Neuronal stem cell (in vitro differentiated cells): ENCODE measurements at places on chromosomes 6 and 20.

- H3K4me3 ChIP-seq: no peak overlapping the region
- DNase-seq: no peak
- H3K4me1 ChIP-seq: peaks cover 3% of the 10 kb centered on the region
Measured at GRCh38 chr6:18897350-18897749, 510.2 kb downstream of the RNF144B start.

DNA sequence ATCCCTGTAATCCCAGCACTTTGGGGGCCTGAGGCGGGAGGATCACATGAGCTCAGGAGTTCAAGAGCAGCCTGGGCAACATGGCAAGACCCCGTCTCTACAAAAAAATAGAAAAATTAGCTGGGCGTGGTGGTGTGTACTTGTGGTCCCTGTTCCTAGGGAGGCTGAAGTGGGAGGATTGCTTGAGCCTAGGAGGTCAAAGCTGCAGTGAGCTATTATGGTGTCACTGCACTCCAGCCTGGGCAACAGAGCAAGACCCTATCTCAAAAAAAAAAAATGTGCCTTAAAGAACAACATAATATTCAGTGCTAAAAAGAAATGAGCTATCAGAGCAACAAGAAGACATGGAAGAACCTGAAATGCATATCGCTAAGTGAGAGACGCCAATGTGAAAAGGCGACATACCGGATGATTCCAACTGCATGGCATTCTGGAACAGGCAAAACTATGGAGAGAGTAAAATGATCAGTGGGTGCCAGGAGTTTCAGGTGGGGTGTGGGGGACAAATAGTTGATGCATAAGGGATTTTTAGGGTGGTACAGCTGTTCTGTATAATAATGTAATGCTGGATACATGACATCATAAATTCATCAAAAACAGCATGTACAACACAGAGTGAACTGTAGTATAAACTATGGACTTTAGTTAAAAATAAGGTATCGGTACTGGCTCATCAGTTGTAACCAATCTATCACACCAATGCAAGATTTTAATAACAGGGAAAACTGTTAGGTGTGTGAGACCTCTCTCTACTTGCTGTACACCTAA lies 80.8 kb downstream of the GMPR start:
- no peak overlapping the region for H3K4me3 ChIP-seq
- no peak overlapping the region for H3K27ac ChIP-seq
- peaks cover 14% of the 10 kb centered on the region for H3K4me1 ChIP-seq
- no peaks in the 10 kb centered on the region for H3K36me3 ChIP-seq

- no peaks in the 10 kb centered on the region for H3K27me3 ChIP-seq
- no peak overlapping the region for H3K4me3 ChIP-seq
- no peaks in the 10 kb centered on the region for H3K4me1 ChIP-seq
- H3K36me3 ChIP-seq: no peaks in the 10 kb centered on the region
- no peak for DNase-seq
- H3K27ac ChIP-seq: no peak overlapping the region
Measured at GRCh38 chr20:31698803-31699718, 23.6 kb downstream of the BCL2L1 start.

- peaks cover 15% of the 10 kb centered on the region for H3K36me3 ChIP-seq
- no peak overlapping the region for H3K27ac ChIP-seq
- no peaks in the 10 kb centered on the region for H3K4me1 ChIP-seq
Measured at GRCh38 chr6:107070686-107071085, 42.7 kb downstream of the MTRES1 start.

DNA sequence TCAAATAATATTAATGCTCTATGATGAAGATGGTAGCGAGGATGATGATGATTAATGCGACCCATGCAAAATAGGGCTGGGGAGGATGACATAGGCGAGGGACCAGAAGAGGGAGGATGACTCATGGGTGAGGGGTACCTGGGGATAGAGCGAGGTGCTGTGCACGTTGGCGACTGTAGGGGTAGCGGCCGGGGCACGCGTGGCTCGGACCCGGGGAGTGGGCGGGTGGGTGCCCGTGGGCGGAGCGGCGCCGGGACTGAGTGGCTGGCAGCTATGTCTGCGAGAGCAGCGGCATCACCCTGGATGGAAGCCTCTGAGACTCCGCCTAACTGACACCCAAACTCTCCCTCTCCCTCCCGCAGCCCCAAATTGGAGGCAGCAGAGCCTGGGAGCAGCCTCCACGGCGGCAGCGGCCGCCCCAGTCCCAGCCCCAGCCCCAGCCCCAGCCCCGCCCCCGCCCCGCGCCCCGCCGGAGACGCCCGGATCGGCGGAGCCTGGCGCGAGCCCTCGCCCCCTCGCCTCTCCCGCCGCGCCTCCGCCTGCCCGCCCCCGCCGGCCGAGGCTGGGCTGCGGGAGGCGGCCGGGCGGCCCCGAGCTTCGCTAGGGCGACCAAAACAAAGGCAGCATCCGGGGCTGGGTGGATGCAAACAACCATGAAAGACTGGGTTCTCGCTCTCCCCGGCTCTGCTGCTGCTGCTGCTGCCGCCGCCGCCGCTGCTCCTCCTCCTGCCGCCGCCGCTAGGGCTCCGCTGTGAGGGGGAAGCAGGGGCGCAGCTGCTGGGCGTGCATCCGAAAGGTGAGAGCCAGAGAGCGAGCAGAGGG lies at the start of gene RIMS1:
TSS of gene RIMS1 (plus strand) at position 367 of the 822 bp plus-strand sequence. CDS start 474 bp downstream, outside the sequence.
- H3K4me1 ChIP-seq: peaks cover 7% of the 10 kb centered on the region
- peak; percentile 61 for DNase-seq
- no peak within 1 kb of the TSS for H3K27ac ChIP-seq
- no peaks in the 10 kb centered on the region for H3K27me3 ChIP-seq
- H3K36me3 ChIP-seq: no peaks in the 10 kb centered on the region
- peak within 1 kb of the TSS; percentile 73 for H3K4me3 ChIP-seq

DNA sequence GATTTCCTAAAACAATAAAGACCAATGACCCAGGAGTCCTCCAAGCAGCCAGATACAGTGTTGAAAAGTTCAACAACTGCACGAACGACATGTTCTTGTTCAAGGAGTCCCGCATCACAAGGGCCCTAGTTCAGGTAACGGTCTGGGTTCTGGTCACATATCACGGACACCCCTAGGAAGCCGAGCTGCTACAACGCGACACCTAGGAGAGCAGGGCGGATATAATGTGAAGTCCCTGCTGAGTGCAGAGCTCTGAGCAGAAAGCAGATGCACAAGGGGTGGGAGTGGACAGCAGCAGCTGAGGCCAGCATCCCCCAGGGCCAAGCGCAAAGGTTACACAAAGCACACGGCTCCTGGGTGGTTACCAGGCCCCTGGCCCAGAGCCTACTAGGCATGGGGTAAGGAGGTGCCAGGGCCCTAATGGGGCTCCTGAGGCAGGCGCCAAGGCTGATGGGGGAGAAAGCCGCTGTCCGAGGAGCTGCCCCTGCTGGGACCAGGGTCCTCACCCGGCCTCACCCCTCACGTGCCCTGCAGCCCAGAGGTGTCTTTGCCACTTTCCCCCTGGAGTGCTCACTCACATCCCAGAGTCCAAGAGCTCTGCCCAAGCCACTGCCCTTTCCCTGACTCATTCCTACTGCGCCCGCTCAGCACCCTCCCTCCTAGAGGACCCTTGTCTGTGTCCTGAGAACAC lies 8.4 kb downstream of the CST7 start:
- H3K36me3 ChIP-seq: peaks cover 59% of the 10 kb centered on the region
- no peaks in the 10 kb centered on the region for H3K27me3 ChIP-seq
- DNase-seq: no peak
- no peak overlapping the region for H3K27ac ChIP-seq
- peaks cover 2% of the 10 kb centered on the region for H3K4me1 ChIP-seq

DNA sequence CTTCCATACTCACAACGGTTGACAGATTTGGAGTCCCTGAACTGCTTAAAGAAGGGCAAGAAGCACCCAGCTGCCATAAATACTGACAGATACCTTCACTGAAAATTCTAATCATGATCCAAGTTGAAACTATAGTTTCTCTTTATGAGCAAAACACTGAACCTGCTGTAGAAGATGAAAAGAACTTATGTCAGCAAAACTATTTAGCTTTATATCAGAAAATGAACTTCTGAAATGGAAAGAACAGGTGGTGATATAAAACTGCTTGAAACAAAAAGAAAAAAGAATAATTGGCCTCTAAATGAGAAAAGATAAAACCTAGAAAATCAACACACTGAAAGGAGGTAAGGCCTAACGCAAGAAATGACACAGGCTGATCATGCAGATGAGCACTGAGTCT lies 72.4 kb downstream of the HACE1 start:
- no peak overlapping the region for H3K4me3 ChIP-seq
- DNase-seq: no peak
- peaks cover 2% of the 10 kb centered on the region for H3K4me1 ChIP-seq
- H3K27ac ChIP-seq: no peak overlapping the region

DNA sequence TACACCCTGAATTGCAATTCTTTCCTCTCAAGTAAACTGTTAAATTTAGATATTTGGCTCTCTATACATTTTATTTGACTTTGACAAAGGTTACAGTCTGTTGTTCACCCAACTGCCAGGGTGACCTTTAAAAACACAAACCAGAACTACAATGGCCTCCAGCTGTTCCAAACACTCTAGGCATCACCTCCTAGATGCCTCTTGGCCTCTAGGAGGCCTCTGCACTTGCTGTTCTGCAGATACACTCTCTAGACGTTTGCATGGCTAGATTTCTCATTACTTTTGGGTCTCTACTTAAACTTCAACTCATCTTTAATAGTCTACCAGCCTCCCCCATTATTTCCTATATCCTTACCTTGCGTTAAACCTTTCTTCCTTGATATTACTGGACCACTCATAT lies 102.8 kb upstream of the BEND3 start:
- no peak overlapping the region for H3K4me3 ChIP-seq
- no peak for DNase-seq
- no peaks in the 10 kb centered on the region for H3K4me1 ChIP-seq
- no peaks in the 10 kb centered on the region for H3K36me3 ChIP-seq
- H3K27ac ChIP-seq: no peak overlapping the region
- H3K27me3 ChIP-seq: no peaks in the 10 kb centered on the region

DNA sequence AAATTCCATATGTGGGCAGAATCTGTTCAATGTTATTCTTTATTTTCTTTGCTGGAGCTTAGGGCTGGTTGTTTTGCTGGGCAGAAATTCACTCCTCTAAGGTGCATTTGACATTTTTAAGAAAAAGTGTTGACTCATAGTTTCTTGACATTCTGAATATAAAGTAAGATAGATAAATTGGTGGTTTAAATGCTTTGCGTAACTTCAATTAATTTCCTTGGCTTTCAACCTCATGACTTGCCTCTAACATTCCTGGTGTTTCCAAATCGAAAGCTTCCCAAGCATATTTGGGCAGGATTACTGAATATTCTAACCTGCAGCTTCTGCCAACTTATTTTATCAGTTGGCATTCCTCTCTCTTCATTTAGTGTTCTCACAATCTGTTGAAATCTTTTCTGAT lies 718.7 kb upstream of the ADGRB3 start:
- H3K4me3 ChIP-seq: no peak overlapping the region
- H3K4me1 ChIP-seq: no peaks in the 10 kb centered on the region
- no peaks in the 10 kb centered on the region for H3K27me3 ChIP-seq

DNA sequence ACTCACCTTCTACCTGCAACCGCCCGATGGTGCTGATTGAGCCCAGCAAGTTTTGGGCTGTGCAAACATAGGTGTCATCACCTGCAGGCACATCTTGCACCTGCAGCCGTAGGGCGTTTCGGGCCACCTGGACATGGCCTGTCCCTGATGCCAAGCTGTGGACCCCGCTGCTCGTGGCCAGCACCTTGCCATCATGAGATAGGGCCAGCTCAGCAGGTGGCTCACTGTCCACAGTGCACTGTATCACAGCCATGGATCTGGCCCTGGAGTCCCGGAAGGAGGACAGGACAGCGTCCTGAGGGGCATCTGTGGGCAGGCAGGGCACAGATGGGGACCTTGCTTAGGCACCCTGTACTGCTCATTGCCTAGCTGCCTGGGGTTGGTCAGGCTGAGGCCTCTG lies 10.1 kb upstream of the ADAM33 start:
- no peaks in the 10 kb centered on the region for H3K27me3 ChIP-seq
- no peaks in the 10 kb centered on the region for H3K36me3 ChIP-seq
- H3K27ac ChIP-seq: no peak overlapping the region

GRCh38 chr20:31569163-31570020 lies 35.7 kb upstream of the ID1 start:
- peaks cover 46% of the 10 kb centered on the region for H3K36me3 ChIP-seq
- no peak for DNase-seq
- H3K27ac ChIP-seq: no peak overlapping the region
- no peaks in the 10 kb centered on the region for H3K27me3 ChIP-seq
- no peak overlapping the region for H3K4me3 ChIP-seq

DNA sequence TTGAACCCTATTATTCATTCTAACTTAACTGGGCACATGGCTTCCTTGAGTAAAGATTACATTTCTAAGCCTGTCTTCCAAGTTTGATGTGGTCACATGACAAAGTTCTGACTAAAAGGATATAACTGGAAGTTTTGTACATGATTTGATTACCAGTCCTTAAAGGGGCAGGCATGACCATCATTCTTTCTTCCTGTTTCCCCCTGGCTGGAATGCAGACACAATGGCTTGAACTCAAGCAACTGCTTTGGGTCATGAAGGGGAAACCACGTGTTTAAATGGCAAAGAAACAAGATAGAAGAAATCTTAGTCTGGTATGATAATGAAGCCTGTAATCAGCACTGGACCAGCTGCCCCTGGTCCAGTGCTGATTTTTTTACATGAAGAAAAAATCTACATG lies 15.6 kb upstream of the SHLD1 start:
- no peaks in the 10 kb centered on the region for H3K4me1 ChIP-seq
- H3K36me3 ChIP-seq: no peaks in the 10 kb centered on the region
- no peaks in the 10 kb centered on the region for H3K27me3 ChIP-seq
- H3K4me3 ChIP-seq: no peak overlapping the region

DNA sequence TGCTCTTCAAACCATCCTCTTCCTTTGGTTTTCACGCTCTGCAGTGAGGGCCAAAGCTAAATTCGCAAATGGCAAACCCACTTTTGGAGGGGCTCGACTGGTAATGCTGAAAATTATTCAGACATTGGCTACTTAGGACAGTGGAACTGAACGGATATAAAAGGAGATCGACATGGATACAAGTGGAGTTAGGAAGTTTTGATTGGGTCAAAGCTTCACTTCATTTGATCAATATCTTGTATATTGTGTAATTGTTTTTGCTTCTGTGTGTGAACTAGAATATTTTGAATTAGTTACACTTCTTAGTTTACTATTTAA lies 1.2 kb downstream of the FAM8A1 start:
- no peak overlapping the region for H3K27ac ChIP-seq
- peaks cover 30% of the 10 kb centered on the region for H3K36me3 ChIP-seq
- peaks cover 3% of the 10 kb centered on the region for H3K4me1 ChIP-seq
- H3K27me3 ChIP-seq: no peaks in the 10 kb centered on the region
- peak overlapping the region; percentile 99 for H3K4me3 ChIP-seq

GRCh38 chr6:7414811-7415210 lies 25.2 kb downstream of the RIOK1 start:
- peaks cover 5% of the 10 kb centered on the region for H3K4me1 ChIP-seq
- no peak for DNase-seq
- no peaks in the 10 kb centered on the region for H3K27me3 ChIP-seq
- H3K27ac ChIP-seq: no peak overlapping the region
- peaks cover 10% of the 10 kb centered on the region for H3K36me3 ChIP-seq
- no peak overlapping the region for H3K4me3 ChIP-seq

GRCh38 chr6:144408161-144408560 lies 123.0 kb downstream of the UTRN start:
- H3K4me3 ChIP-seq: no peak overlapping the region
- no peak for DNase-seq
- H3K27ac ChIP-seq: no peak overlapping the region
- H3K4me1 ChIP-seq: peaks cover 4% of the 10 kb centered on the region
- H3K27me3 ChIP-seq: no peaks in the 10 kb centered on the region
